ENCODE measurements at places on chromosomes 11 and 22. TPM values are rescaled to one million over a fixed set of nuclear protein-coding genes. Genes with fewer than 3 reads are reported as not detected.
A peak's percentile ranks its signal among the peaks of the same experiment; 100 is the strongest.

The NFAM1 gene
- 0.46 TPM for total RNA-seq

The P2RY6 gene
- 2.8 TPM for total RNA-seq

The MYBPC3 gene
- 1.1 TPM for total RNA-seq

The HBG2 gene
- total RNA-seq: not detected

The UPB1 gene
- 0.19 TPM for total RNA-seq

The VPREB1 gene
- not detected for total RNA-seq

DNA sequence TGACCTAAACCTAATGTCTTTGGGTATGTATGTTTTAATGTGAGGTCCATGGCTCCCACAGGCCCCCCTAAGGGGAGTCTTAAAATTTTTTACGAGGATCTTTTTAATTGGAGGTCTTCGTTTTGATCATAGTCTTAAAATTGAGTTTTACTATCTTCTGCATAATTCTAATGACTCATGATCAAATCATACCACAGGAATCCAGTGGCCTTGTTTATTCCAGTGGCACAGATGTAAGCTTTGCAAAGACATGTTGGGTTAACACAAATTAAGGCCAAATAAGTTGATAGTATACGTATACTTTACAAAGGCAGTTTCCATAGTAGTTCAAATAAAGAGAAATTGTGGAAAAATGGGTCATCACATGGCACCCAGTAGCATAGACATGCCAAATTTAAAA lies 33.9 kb upstream of the FJX1 start:
- DNase-seq: no peak

DNA sequence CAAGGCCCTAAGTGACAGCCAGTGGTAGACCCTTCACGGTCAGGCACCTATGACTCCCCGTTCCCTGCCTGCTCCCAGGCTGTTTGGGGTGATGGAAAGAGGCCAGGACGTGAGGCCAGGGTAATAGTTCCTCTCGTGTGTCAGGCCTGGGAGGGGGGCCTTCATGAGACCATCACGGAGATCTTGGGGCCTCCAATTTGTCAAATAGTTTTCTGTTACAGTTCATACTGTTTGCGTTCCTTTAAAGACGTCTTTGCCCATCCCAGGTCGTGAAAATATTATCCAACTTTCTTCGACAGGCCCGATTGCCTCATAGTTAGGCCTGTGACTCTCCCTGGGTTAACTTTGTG lies 62.2 kb upstream of the KCNQ1OT1 start:
- no peak for DNase-seq

DNA sequence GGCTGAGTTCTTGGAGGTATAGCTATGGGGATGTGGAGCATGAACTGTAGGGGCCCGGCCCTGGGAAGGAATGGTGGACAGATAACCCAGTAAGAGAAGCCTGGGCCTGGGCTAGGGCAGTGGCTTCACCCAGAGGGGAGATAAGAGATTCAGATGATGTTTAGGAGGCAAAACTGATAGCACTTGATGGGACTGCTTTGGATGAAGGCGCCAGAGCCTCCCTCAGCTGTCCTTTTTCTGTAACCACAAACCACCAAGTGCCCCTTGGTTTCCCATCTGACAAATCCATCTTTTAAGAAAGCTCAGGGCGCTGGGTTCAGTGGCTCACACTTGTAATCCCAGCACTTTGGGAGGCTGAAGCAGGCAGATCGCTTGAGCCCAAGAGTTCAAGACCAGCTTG lies 23.4 kb downstream of the RELT start:
- no peak for DNase-seq

DNA sequence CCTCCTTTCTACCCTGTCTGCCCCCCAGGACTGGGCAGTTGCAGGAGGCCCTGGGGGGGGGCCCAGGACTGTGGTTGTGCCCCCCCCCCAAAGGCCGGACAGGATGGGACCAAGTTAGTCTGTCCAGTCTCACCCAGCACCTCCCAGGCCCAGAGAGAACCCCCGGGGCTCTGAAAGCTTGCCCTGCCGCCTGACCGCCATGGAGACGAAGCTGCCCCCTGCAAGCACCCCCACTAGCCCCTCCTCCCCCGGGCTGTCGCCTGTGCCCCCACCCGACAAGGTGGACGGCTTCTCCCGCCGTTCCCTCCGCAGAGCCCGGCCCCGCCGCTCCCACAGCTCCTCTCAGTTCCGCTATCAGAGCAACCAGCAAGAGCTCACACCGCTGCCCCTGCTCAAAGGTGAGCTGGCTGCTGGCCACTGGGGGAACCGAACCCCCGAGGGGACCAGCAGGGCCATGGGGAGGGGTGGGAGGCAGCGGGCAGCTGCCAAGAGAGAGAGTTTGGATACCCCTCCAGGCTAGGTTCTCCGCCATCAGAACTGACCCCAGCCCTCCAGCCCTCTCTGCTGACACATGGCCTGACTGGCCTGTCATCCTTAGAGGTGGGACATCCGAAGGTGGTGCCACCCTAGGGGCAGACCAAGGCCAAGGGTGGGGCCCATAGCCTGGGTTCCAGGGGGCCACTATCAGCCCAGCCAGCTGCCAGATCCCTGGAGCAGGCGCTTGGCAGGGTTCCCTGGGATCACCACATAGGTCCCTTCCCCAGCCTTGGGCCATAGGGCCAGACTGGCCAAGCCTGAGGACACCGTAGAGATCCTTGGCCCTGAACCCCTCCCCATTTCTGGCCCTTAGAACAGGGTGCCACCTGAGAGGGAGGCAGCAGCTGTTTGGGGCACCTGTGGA lies 1.3 kb downstream of the PPP2R5B start:
- DNase-seq: no peak

DNA sequence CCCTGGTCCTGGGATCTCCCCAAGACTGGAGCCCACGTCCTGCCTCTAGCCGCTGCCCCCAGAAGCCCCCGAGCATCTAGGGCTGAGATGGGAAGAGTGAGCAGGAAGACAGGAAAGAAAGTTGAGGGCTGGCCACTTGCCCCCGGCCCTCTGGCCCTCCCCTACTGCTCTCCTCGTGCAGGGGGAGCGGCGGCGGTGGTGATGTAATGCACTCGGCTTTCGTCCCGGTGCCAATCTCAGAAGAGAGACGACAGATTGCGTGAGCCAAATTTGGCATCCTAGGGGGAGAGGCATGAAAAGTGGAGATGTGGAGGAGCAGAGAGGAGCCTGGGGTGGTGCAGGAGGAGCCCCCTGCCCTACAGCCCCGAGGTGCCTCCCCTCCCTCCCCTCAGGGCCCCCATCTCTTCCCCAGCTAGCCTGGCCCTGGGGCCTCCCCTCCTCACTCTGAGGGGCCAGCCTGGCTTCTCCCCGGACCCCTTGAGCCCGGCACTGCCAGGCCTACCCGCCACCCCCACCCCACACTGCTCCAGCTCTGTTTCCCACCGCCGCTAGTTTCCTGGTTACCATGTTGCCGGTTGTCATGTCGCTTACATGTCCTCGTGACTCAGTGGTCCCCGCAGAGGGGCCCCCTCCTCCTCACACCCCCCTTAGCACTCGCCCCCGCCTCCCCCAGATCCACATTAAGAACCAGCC lies 2.5 kb downstream of the KCNJ4 start:
- no peak for DNase-seq

DNA sequence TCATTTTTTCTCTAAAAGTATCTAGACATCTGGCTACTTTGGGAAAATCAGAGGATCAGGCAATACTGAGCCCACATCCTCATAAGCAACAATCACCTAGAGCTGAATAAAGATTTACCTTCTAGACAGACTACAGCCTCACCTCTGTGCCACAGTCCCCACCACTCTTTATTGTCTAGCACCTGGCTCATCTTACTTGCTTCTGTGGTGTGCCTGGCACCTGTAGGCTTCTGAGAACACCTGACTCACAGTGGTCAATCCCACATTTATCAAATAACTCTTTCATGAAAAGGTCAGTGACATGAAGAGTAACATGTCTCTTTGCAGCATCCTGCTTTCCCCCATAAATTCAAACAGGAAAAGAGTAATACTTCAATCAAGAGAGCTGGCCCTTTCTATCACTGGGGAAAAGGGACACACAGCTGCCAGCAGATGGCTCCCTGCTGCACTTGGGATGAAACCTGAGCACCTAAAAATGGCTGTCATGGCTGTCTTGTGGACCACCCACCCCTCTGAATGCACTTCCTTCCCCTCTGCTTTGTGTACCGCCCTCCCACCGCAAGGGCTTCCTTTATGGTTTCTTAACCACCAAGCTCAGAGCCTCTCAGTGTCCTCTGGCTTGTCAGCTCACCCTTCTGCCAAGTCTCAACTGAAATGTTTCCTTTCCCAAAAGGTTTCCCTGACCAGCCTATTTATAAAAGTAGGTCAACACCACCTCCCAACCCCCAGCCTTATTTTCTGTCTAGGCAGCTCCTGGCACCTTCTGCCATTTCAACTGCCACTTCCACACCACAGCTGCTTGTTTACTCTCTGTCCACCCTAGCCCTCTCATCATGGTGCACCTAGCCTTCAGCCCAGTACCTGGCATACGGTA lies 9.3 kb downstream of the TFIP11 start:
- peak; percentile 51 for DNase-seq

DNA sequence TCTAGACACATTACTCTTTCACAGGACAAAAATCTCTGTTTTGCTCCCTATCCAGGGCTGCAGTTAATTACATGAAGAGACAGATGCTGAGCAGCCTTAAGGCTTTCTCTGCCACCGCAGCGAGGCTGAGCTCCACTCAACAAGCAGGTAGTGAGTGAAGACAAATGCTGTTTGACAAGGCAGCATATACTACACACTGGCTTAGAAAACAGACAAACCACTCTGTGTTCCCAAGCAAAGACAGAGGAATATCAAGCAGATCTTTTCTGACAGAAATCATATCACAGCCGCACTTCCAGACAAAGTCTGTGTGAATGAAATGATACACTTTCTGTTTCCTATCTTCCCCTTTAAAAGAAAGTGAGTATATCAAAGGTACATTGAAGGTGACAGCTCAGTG lies 368.1 kb downstream of the DCDC1 start:
- DNase-seq: no peak
